ENCODE measurements at places on chromosomes 5 and 9.

- peak; percentile 59 for DNase-seq
Observed at GRCh38 chr9:121220996-121221663, 19.5 kb upstream of the RAB14 start.

GRCh38 chr9:7001571-7001970, 243.8 kb downstream of the KDM4C start:
- no peak for DNase-seq

DNA sequence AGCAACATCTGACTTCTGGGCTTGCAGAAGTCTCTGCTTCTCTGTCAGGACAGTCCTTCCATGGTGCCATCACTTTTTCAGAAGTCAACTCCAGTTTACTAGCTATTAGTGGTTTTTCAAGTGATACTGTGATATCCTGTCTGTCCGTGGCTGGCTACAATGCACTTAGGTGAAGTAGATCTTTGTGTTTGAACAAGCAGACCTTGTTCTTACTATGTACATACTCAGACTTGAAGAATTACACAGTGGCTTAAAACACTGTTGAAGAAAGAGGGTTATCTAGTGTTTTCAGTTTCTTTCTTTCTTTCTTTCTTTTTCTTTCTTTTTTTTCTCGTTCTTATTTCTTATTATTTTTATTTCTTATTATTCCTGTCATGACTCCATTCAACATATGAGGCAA, 228.7 kb downstream of the NTRK2 start:
- no peak for DNase-seq

DNA sequence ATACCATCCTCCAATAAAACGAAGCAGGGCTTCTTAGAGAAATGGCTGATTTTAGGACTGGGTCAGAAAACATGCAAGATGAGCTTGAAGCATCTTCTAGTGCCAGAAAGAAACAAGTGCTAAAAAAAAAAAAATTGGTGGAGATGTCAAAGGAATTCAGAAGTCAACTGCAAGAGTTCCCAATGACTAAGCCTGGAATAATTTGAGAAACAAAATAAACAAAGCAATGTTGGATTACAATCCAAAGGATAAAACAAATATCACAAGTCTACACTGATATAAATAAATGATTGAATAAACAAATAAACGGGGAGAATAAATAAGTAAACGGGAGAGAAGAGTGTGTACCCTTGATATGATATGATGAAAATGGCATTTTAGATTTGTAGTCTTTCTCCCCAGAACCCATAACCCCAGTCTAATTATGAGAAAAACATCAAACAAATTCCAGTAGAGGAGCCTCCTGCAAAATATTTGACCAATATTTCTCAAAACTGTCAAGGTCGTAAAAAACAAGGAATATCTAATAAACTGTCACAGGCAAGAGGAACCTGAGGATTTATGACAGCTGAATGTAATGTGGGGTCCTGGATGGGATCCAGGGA, 63.5 kb upstream of the CCL21 start:
- no peak for DNase-seq

GRCh38 chr9:97772145-97772544, 75.0 kb upstream of the XPA start:
- DNase-seq, result peak; percentile 69

DNA sequence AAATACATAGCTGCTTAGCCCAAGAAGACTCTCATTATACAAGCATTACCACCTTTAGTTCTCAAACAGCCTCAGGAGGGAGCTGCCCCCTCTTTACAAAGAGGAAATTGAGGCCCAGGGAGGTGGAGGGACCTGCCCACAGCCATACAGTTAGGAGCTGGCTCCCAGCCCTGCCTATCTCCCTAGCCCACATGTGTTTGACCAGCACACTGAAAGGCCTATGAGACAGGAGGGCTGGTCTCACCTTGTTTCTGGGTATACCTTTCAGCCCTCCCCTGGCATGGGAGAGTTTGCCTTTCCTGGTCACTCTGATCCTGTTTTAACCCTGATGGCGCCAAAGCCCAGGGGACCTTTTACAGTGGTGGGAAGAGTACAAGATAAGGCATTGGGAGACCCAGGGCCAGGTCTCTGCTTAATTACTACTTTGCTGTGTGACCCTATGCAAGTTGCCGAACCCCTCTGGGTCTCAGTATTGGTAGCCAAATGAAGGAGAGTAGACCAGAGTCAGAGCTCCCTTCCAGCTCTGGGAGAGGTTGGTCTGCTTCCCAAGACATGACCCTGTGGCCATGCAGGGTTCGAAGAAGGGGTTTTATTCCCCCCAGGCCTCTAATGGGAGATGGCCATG, 60.9 kb upstream of the RPL26L1 start:
- DNase-seq, result no peak

- DNase-seq, result peak; percentile 27
Observed at GRCh38 chr9:113711251-113711650, 164.9 kb upstream of the ZNF618 start.

- DNase-seq, result no peak
Observed at GRCh38 chr9:87657893-87658292, 68.0 kb upstream of the CTSL start.

DNA sequence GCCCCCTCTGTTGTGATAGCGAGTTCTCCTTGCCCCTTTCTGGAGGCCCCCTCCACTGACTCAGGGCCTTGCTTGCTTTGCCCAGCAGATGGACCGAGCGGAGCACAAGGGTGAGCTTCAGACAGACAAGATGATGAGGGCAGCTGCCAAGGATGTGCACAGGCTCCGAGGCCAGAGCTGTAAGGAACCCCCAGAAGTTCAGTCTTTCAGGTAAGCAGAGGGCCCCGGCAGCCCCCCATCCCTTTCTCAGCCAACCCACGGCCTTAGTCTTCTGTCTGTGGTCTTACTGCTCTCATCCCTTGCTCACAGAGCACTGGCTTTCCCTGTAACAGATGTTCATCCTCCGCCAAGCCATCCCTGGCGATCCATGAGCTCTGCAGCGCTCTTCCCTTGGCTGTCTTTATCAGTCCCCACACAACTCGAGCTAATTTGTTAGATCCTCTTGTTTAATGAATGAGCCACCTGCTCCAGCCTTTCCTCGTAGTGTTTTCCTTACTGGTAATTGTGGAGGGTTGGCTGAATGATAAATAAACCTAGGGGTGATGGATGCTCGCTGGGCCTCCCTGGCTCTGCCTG, 18.4 kb upstream of the RARS1 start:
- no peak for DNase-seq

- DNase-seq, result peak; percentile 63
Observed at GRCh38 chr5:173831196-173831914, 56.8 kb upstream of the CPEB4 start.

DNA sequence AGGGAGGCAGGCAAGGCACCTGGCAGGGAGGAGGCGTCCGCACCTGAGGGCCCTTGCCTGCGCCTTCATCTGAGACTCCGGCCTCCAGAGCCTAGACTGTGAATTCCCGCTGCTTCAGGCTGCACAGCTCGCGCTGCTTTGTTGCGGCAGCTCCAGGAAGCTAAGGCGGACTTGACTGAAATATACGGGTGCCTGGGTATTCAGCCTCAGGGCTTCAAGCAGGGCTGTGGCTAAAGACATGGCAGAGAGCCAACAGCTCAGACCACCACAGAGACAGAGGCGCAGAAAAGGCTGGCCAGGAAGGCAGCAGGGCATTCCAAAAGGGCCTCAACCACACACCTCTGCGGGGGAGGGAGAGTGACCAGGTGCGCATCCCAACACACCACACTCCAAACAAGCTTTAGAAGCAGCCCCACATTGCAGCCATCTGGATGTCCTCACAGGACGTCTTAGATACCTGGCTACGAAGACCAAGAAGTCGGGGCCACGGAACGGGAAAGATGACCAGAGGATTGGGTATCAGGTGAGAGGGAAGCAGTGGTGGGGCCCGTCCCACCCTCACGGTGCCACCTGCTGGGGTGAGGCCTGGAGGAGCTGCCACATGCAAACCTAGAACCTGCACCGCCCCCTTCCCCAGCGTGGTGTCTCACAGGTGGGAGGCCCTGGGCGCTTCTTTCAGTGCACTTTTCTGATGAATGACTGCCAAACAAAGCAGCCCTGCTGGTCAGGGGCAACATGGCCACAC, 1.7 kb upstream of the DPH7 start:
- DNase-seq, result no peak

- no peak for DNase-seq
Observed at GRCh38 chr5:1017691-1018455, 9.3 kb downstream of the NKD2 start.

GRCh38 chr9:14618836-14619420, 74.3 kb downstream of the ZDHHC21 start:
- no peak for DNase-seq

- DNase-seq, result no peak
Observed at GRCh38 chr9:13387734-13388067, 108.2 kb upstream of the MPDZ start.

DNA sequence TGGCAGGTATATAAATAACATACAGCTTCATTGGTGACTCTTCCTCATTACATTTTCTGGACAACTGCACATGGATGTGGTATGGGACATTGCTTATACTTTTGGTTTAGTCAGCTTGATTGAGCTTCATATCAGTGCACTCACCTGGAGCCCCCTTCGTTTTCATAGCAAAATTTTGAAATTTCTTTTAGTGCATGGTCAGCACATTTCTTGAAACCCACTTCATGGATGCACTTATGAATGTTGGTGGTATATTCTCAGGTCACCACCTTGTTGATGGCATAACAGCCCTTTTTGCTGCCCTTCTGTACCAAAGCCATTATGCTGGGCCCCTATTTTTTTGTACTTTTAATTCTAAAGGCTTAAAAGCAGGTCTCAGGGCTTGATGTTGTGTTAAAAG, 16.7 kb upstream of the LRRC70 start:
- no peak for DNase-seq

DNA sequence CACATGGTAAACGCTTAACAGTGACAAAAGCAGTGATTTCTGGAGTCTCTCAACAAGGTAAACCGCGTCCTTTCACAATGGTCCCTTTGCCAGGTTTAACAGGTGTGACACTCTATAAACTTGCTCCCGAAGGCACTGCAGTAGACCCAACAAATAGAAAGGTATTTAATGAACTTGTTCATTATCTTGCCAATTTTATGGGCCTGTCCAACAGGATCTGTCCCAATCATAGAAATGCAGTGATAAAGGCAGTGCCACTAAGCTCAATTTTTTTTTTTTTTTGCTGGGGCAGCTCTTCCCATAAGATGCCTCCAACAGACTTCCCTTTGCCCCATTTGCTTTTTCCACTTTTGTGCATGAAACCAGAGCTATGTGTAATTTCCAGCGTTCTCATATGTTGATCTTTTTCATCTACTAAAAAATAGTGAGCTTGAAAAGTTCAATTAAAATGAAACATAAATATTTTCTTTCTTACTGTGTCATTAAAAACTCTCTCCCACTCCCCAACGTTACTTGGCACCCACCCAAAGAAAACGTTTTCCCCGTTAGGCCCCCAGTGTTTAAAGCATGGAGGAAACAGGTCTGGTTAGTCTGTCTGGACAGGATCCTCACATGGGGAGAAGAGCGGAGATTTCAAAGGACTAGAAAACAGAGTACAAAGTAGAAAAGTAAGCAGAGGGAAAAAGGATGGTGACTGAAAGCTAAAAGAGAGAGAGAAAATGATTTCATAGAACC, 80.9 kb upstream of the SPATA31D4 start:
- no peak for DNase-seq

GRCh38 chr5:43571237-43571636, 14.4 kb upstream of the PAIP1 start:
- DNase-seq, result no peak

GRCh38 chr9:92850898-92851297, 26.9 kb downstream of the ZNF484 start:
- no peak for DNase-seq

- no peak for DNase-seq
Observed at GRCh38 chr5:40437452-40437861, 242.3 kb upstream of the PTGER4 start.

DNA sequence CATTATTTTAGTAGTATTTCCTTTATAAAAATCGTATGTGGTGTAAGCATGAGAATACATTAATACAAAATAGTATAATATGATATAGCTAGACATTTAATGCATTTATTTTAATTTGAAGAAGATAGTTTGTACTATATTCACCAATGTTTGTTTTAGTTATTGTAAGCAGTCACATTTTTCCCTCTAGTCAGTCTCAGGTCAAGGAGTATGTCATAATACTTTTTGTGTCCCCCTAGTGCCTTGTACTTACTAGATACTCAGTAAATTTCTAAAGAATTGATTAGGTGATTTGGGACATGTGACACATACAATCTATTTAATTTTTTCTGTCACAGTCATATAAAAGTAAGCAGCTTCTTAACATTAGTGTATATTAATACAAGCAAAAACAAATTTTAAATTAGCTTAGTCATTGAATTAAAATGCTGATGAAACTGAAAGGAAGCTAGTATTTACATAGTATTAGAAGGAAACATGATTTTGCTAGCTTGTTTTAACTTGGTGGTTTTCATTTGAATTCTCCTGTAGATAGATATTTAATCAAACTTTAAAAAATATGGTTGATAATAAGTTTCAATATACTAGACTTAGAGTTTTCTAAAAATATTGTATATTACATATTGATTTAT, 242.2 kb downstream of the FER start:
- DNase-seq, result no peak

- peak; percentile 59 for DNase-seq
Observed at GRCh38 chr9:113645227-113645977, 181.9 kb downstream of the RGS3 start.

DNA sequence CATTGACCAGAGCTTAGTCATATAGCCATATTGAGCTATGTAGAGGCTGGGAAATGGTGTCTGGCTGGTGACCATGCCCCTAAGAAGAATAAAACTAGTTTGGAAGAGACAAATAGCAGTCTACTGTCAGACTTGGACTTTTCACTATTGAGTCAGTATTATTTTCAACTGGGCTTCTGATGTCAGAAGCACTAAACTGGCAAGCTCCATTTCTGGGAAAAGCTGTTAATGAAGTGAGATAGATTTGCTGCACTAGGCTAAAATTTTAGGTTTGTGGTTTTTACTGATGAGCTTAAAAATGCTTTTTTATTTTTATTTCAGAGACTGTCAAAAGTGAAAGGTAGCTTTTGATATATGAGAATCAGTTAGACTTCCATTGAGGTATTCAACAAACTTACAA, 220.2 kb downstream of the RAB3C start:
- no peak for DNase-seq

- DNase-seq, result no peak
Observed at GRCh38 chr9:70533492-70533891, 119.0 kb upstream of the KLF9 start.

- no peak for DNase-seq
Observed at GRCh38 chr5:80010754-80011392, 19.8 kb upstream of the MTX3 start.

DNA sequence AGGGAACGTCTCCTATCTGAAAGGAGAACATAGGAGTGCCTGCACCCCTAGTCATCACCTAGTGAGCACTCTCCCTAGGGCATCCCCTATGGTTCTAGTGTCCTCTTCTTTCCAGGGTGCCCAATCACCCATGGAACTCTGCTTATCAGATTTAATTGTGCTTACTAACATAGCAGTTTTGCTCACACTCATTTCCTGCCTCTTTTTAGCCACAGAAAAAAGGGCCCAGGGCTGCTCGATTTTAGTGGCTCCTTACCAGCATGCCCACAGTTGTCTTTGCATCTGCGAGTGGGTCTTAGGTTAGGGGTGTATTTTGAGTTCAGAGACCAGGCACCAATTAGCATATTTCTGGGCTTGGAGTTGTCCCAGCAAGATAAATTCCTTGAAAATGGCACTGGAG, 1110.2 kb downstream of the TAF11L14 start:
- no peak for DNase-seq

Data from endodermal cell (in vitro differentiated cells).